Mammary microvascular endothelial cell (primary cell): ENCODE measurements at places on chromosomes 11 and 22. TPM values are rescaled to one million over a fixed set of nuclear protein-coding genes. Genes with fewer than 3 reads are reported as not detected.

The SLC5A4 gene
- 0.20 and 1.1 TPM in 2 replicates for total RNA-seq

The LRRC10B gene
- not detected in 2 replicates for total RNA-seq

The ARHGEF17 gene
- total RNA-seq: 24.0 and 27.3 TPM in 2 replicates

The OR56A5 gene
- not detected in 2 replicates for total RNA-seq

The BARX2 gene
- not detected in 2 replicates for total RNA-seq

The CCDC34 gene
- 6.7 and 8.7 TPM in 2 replicates for total RNA-seq

The KCNK7 gene
- total RNA-seq: 0.27 TPM in 1 of 2 replicates, not detected in the other

The TPBGL gene
- not detected in 2 replicates for total RNA-seq
